Fibroblast of mammary gland (primary cell): ENCODE measurements at places on chromosomes 2 and 18.

DNA sequence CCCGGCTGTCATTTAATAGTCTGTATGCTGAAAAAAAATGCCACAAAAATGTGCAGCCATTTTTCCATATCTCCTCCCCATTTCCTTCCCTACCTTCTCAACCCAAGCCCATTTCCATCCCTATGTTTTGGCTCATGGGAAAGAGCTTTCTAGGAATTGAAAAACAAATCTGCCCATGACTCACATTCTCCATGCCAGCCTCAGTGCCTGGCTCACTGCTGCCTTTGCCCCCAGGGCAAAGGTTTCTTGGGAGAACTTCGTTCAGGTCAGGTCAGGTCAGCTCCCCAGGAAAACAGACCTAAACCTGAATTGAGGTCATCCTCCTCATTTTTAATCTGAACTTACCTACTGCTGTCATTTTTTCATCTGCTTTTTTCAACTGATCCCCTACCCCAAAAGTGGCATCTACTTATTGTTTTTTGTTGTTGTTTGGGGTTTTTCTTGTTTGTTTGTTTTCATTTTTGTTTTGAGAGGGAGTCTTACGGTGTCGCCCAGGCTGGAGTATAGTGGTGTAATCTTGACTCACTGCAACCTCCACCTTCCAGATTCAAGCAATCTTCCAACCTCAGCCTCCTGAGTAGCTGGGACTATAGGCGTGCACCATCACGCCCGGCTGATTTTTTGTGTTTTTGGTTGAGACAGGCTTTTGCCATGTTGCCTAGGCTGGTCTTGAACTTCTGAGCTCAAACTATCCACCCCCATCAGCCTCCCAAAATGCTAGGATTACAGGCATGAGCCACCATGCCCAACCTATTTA, 66.7 kb downstream of the FECH start:
- no peak for DNase-seq

GRCh38 chr2:144048631-144049060, 471.3 kb downstream of the ZEB2 start:
- DNase-seq = peak; percentile 30

DNA sequence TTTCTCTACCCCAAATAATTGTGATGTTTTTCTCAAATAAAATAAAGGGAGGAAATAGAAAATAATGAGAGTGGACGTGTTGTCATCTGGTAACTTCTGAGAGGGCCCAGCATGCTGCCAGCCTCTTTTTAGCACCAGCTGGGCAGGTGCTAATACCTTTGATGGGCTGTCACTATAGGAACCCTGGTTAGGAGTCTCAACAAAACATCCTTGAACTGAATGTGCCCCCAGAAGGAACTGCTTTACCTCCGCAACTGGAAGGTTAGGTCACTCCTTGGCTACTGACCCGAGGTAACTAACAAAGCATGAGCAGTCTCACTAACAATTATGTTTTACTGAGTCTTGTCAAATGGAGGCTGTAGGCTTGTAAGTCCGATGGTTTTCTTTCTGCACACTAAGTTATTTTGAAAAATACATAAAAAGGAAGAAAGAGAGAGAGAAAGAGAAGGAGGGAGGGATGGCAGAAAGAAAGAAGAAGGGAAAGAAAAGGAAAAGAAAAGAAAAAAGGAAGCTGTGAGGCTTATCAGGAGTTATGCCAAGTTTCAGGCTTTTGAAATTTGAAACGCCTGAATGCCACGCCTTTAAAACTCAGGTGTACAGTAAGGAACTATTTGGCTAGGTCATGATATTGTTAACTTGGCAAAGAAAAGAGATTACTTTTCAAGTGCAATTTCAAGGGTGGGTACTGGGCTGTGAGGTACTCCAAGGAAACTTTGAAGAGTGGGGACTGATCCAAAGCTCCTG, 91.0 kb downstream of the TGIF1 start:
- DNase-seq = no peak

- no peak for DNase-seq
These were observed 25.2 kb upstream of the FAM110C start for GRCh38 chr2:71309-72035.
